ENCODE measurements at places on chromosomes 3 and 15.

GRCh38 chr15:95106801-95107200, 875.4 kb downstream of the MCTP2 start:
- DNase-seq, result no peak

GRCh38 chr3:157067114-157067513, 92.8 kb downstream of the CCNL1 start:
- no peak for DNase-seq

DNA sequence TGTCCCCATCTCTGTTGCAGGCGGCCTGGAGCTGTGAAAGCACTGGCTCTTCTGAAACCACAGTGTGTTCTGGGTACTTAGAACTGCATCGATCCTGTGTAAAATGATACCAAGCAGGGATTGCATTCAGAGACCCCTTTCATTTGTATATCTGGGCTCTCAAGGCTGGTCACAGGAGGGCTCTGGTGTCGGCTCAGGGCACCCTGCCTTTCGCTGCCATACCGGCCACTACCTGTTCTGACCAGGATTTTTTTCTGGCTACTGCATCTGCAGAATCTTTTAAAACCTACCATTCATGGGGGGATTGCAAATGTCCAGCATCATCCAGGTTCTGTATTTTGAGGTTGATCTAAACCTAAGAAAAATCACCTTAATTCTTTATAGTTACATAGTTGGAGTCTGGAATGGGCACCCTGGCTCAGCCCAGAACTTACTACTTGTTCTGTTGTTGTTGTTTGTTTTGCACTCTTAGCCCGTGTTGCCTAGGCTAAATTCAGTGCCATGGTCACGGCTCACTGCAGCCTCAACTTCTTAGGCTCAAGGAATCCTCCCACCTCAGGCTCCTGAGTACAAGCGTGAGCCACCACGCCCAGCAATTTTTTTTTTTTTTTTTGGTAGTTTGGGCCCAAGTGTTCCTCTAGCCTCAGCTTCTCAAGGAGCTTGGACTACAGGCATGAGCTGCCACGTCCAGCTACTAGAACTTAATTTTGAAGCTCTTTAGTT, 52.7 kb downstream of the TRIM71 start:
- DNase-seq, result no peak

DNA sequence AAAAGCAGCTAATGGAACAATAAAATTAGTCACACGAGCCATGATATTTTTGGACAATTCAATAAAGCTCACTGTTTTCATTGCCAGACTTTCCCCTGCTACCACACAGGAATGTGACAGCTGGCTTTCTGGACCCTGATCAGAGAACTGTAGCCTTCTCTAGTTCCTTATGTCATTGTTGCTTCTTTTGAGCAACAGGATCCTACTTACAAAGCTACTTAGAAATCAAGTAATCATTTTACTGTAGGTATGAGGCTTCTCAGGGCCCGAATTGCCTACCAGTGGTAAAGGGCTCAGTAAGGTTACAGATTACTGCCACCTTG, 94.3 kb upstream of the AADACL2 start:
- no peak for DNase-seq

DNA sequence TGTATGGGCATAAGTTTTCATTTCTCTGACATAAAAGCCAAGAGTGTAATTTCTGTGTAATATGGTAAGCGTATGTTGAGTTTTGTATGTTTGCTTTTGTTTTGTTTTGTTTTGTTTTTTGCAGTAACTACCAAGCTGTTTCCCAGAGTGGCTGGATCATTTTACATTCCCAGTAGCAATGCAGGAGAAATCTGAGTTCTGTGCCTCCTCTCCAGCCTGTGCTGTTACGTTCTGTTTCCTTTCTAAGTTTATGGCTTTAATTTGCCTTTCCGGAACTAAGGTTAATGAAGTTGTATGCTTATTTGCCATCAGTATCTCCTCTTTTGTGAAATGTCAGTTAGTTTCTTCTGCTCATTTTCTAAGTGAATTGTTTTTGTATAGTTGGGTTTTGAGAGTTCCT, 307.8 kb downstream of the GABRG3 start:
- no peak for DNase-seq

- DNase-seq, result no peak
These were observed 102.7 kb upstream of the CHD2 start for GRCh38 chr15:92797168-92798052.

- no peak for DNase-seq
These were observed 3.6 kb upstream of the CCR4 start for GRCh38 chr3:32947789-32948238.

DNA sequence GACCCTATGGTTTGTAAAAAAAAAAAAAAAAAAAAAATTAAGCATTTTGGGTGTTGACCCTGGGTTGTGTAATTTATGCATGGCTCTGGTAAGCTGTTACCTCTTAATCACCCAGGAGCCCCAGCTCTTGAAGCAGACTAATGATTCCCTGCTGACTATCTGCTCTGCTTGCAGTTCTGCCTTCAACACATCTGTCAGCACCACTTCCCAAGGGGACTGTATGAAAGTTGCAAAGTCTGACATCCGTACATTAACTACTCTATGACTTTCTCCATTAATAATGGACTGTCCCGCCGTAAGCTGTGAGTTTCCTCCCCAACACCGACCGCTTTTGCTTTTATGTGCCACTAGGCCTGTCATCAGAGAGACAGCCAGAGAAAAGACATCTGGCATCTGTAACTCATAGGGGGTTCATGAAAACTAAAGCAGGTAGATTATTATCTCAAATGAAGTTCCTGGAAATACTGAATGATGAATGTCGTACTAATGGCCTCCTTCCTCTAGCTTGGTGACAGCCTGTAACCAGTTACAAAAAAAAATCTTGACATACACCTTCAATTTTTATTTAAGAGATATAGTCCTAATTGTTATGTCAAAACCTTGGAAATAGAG, 271.5 kb downstream of the IL5RA start:
- DNase-seq, result no peak

- DNase-seq, result no peak
These were observed 40.3 kb downstream of the ZBTB38 start for GRCh38 chr3:141408596-141408995.

GRCh38 chr15:88382482-88382983, 84.7 kb downstream of the MRPL46 start:
- no peak for DNase-seq

GRCh38 chr15:70558406-70559264, 204.7 kb downstream of the UACA start:
- no peak for DNase-seq

- no peak for DNase-seq
These were observed 6.6 kb downstream of the VWA5B2 start for GRCh38 chr3:184236033-184236410.

DNA sequence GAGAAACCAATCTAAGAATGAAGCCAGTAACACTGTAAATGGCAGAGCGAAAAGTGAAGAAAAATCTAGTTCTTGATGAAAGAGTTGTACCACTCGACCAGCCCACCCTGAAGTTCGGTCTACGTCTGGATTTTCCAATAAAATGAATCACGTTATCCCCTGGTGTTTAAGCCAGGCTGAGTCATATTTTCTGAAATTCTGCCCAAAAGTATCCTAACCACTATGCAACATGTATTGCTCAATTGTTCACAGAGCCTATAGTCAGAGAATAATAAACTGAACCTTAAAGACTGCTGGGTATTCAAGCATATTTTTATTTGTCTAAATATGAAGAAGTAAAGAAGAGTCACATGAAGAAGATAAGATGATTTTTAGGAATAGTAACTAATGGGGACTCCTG, 245.7 kb downstream of the FGF12 start:
- DNase-seq, result no peak

DNA sequence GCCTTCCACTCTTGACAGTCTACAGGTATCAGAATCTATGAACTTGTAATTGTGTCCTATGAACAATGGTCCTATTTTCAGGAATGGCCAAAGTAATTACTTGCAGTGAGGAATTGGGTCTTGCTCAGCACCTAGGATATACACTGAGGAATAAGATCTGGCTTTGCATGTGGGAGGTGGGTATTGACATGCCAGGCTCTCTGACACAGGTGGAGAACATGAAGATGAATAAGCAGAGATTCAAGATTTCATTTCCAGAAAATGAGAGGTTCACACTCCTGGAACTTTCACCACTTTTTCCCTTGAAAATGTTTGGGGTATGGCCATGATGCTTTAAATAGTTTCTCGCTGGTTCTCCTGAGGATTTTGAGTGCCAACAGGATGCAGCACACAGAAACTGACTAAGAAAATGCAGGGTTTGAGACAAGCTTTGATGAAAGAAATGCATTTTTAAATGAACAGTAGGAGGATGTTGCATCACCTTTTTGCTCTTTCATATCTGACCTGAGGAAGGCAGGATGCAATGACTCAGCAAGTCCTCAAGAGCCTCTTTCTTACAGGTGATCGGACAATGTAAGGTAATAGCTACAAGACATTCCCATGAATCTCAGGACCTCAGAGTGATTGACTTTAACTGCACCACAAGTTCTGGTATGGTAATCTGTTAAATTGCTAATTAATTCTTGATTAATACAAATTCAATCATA, 3.7 kb downstream of the HRG start:
- no peak for DNase-seq

DNA sequence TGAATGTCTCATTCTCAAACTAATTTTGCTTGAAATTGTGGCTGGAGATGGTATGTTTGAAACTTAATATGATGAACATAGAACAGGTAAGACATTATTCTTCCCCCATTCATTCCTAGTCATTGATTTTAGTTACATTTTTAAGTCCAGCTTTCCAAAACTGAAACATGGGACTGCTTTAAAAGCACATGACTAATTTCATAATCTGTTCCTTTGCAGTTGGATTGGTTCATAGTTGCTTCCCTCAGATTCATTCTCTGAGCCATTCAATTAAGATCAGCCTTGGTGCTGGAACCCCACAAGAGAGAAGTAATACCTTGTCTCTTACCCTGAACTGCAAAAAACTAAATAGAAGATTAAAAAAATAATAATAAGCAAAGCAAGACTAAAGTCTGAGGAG, 87.5 kb upstream of the TGFBR2 start:
- DNase-seq, result no peak

DNA sequence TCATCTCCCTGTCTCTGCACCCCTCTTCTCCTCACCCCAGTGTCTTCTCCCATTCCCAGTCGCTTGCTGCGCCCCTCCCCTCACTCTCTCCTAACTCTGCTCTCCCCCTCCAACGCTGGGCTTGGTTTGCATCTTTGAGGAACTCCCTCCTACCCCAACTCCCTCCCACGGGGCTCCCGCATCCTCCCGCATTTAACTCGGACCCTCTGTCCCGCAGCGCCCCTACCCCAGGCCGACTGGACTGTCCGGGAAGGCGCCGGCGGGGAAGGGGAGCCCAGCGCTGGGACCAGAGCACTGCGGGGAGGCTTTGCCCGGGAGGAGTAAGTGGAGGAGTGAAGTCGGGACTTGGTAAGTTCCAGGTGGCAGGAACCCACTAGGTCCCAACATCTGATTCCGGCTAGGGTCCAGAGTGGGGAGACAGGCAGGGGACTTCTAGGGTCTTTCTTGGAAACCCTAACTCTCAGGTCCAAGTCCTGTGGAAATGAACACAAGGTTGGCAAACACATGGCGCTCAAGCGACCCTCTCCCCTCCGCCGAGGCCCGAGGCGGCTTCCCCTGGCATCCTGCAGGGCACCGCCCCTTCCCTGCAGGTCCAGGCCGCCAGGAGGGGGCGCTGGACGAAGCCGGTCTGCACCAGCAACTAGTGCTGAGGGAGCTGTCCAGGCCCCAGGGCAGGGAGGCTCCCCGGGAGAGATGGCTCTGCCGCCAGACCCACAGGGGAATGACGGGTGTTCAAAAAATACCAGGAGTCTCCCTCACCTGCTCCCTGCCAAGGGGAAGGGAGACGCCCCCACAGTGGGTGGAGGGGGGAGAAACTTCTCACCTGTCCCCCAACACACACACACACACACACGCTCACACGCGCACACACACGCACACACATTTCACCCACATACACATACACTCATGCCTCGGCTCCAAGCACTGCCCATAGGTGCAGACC, 53.2 kb downstream of the LHFPL4 start:
- peak; percentile 79 for DNase-seq

DNA sequence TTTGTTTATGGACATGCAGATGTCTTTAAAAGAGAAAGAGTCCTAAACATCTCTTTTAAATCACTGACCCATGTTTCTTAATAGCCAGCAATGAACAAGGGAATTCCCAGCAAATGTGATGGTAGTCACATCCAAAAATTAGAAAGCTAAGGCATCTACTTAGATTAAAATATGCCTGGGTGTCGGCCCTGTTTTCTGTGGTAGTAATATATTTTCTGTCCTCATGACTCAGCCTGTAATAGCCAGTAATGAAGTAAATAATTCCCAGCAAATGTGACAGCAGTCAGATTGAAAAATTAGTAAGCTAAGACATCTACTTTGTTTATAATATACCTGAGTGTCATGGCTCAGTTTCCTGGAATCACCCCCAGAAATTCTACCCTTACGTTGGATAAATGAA, 60.6 kb upstream of the MYRIP start:
- no peak for DNase-seq

DNA sequence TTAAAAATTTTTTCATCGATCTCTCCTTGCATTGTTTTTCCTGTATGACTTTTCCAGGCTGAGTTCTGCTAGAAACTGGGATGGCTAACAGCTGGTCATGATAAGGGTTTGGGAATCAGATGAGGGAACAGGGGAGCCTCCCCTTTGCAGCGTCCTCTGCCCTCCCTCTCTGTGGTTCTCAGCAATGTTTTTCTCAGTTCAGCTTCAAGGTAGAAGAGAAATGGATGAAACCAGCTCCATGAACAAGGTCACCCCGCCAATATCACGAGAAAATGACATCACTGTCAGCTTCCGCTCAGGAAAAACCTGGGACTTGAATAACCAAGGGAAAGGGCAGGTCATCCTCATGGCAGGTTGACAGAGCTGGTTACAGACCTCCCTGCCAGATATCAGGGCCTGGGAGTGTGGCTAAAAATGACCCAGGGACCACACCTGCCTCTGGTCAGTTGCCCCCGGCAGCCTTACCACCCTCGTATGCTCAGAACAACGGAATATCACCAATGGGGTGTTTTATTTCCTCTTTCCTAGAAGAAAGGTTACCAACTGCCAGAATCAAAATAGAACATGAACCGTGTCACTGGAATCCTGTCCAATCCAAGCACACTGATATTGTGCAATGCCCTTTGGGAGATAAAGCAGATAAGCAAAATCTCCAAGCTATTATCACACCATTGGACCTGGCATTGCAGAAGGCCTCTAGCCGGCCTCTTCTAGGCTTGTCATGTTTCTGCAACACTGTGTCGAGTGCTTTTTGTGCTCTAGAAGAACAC, 26.1 kb downstream of the LSM3 start:
- no peak for DNase-seq

DNA sequence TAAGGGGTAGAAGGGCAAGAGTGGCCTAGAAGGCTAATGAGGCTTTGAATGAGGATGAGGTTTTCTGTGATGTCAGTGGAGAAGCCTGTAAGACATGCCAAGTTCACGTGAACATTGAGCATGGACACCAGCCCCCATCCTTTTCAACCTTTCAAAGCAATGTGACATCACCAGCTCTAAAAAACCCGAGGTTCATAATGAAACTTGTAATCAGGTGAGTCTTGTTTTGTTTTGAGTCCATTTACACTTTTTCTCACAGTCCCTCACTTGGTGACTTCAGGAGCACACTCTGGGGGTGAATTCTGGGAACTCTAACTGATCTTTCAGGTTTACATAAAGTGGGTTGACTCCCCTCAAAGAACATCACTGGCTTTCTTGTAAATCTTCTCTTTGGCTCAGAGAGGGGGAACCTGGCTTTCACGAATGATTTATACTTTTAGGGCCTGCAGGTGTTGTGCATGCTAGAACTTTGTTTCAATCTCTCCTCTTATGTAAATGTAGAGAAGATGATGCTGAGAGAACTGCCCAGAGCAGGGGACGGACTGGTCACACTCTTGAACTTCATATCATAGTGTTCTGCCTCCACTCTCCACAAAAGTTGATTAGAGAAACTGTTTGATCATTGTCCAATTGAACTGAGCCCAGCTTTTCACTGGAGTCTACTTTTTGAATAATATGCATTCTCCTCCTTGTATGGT, 224.7 kb upstream of the SATB1 start:
- DNase-seq, result no peak

All from GM12892 (cell line).